PC-9 (cell line): ENCODE measurements at places on chromosomes 5 and 9. TPM values are rescaled to one million over a fixed set of nuclear protein-coding genes. Genes with fewer than 3 reads are reported as not detected.
A peak's percentile ranks its signal among the peaks of the same experiment; 100 is the strongest.

GRCh38 chr9:2120926-2121689 is 106.0 kb downstream of the SMARCA2 start:
- no peak for DNase-seq
- H3K4me1 ChIP-seq: no peaks in the 10 kb centered on the region
- H3K36me3 ChIP-seq: no peaks in the 10 kb centered on the region

DNA sequence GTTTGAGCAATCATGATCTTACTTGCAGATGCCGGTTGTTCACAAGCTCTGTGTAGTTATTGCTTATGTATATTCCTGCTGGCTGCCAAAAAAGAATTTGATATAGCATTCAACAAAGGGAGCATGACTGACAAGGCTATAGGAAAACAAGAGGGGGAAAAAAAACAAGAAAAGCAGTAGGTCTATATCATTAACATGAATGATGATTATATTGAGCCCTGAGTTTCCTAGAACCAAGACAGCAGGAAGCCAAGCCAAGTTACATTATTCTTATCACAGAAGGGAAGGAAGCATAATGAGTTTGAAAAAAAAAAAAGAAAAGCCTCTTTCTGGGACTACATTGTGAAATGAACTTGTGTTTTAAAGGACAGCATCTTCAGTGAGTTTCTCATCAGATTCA is 41.0 kb downstream of the TSTD2 start:
- H3K27me3 ChIP-seq: no peaks in the 10 kb centered on the region
- H3K4me1 ChIP-seq: no peaks in the 10 kb centered on the region
- H3K27ac ChIP-seq: no peak overlapping the region
- no peaks in the 10 kb centered on the region for H3K36me3 ChIP-seq
- no peak for DNase-seq

- peak within 1 kb of the TSS; percentile 82 for H3K27ac ChIP-seq
- peak; percentile 70 for DNase-seq
- H3K4me1 ChIP-seq: peaks cover 49% of the 10 kb centered on the region
- peaks cover 11% of the 10 kb centered on the region; the same call in 1 of the 2 replicates for H3K36me3 ChIP-seq
- peak within 1 kb of the TSS; percentile 99 for H3K4me3 ChIP-seq
- H3K27me3 ChIP-seq: no peaks in the 10 kb centered on the region
Observed at GRCh38 chr5:141878186-141878710, at the start of gene PCDH1. Gene PCDH1, minus strand, starts transcription at chr5:141878410. Its CDS starts 148 bp downstream, at chr5:141878262.

GRCh38 chr9:71928376-71928775 is 16.9 kb downstream of the C9orf85 start:
- H3K4me3 ChIP-seq: no peak overlapping the region
- no peak overlapping the region for H3K27ac ChIP-seq
- no peak for DNase-seq
- H3K36me3 ChIP-seq: no peaks in the 10 kb centered on the region
- H3K27me3 ChIP-seq: no peaks in the 10 kb centered on the region
- H3K4me1 ChIP-seq: no peaks in the 10 kb centered on the region; the same call in 1 of the 2 replicates

DNA sequence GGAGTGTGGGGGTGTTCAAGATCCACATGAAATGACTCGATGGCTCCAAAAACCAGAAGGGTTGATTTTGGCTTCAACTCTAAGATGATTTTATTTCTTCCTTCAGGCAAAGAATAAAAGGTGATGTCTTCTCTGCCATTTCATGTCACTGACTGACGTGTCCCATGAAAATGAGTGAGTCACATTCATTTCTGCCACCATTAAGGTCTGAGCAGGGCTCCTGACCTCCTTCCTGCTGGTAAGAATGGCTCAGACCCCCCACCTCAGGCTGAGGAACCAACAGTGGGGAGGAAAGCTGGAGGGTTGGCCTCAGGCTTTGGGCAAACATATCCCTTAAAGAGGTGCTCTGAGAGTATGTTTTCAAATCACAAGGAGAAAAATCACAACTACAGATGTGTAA is 53.9 kb upstream of the ZNF354A start:
- no peak overlapping the region for H3K4me3 ChIP-seq
- no peaks in the 10 kb centered on the region for H3K27me3 ChIP-seq
- H3K27ac ChIP-seq: no peak overlapping the region
- DNase-seq: no peak

GRCh38 chr5:104541141-104541785 is 978.7 kb upstream of the NUDT12 start:
- H3K4me1 ChIP-seq: 0 out of 2 replicates have a peak, but pooled peaks cover 10% of the 10 kb centered on the region
- H3K27me3 ChIP-seq: no peaks in the 10 kb centered on the region
- no peak overlapping the region for H3K4me3 ChIP-seq
- DNase-seq: no peak
- H3K36me3 ChIP-seq: no peaks in the 10 kb centered on the region
- H3K27ac ChIP-seq: no peak overlapping the region

DNA sequence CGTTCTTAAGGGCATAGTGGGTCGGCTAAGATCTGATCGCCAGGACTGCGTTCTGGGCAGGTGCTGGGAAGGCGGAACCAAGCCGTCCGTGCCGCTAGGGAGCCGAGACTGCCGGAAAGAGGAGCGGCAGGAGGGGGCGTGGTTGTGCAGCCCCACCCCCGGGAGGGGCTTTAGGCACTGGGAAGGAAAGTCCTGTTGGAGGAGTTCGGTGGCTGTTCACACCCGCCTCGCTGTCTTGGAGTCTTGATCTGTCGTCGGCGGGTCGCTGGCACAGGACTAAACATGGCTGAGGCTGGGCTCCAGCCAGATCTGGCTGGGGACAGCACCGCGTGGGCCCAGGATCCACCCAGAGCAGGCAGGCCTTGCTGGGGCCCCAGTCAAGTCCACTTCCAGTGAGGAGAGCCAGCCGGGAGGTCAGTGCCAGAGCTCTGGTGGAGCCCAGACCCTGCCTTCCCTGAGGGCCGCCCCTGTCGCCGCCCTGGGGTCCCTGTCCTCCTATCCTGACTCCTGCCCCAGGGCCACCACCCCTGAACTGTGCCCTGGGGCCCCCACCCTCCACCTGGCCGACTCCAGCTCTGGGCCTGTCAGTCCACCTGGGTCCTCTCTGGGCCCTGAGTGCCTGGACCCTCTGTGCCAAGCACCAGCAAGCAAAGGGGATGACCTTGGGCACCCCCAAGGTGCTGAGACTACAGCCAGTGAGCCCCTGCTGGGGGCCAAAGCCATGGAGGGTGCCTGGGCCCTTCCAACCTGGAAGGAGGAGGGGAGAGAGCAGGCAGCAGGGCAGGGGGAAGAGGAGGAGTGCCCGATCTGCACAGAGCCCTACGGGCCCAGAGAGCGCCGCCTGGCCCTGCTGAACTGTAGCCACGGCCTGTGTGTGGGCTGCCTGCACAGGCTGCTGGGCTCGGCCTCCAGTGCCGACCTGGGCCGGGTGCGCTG is 4.5 kb downstream of the RNF208 start:
- no peaks in the 10 kb centered on the region for H3K27me3 ChIP-seq
- peaks cover 26% of the 10 kb centered on the region for H3K4me1 ChIP-seq
- H3K4me3 ChIP-seq: peak overlapping the region; percentile 26; the same call in 1 of the 2 replicates
- H3K27ac ChIP-seq: no peak overlapping the region

DNA sequence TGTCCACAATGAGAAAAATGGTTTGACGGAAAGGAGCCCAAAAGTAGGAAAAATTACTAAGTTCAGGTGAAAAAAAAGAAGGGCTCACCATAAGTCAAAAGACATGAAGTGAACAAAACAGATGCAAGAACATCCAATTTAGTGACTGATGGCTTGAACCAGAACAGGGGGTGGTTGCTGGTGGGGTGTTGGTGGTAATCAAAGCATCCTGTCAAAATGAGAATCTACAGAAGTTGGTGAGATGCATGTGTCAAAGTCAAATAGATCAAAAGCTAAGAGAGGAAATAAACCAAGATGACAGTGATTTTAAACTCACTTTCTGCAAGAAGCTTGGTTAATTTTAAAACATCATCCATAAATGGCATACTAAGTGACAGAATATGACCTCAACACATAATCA is 117.4 kb downstream of the MLLT3 start:
- no peaks in the 10 kb centered on the region for H3K36me3 ChIP-seq
- no peaks in the 10 kb centered on the region for H3K27me3 ChIP-seq
- no peaks in the 10 kb centered on the region for H3K4me1 ChIP-seq
- no peak overlapping the region for H3K4me3 ChIP-seq
- DNase-seq: no peak
- no peak overlapping the region for H3K27ac ChIP-seq

DNA sequence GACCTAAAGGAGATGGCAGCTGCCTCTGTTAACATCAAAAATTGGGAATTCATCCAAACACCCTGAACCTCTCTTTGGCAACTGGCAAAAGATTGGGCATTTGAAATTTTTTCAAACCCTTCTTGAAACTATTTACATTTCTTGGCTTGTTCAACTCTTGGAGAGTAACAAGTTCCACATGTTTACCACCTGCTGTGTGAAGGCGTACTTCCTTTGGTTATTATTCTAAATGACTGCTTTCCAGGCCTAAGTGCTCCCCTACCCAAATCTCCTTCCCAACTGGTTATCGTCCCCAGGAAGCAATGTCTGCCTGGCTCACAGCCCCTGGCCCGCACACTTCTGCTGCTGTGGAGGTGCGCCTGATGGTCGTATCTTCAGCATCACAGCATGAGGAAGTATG is 422.7 kb downstream of the DMAC1 start:
- H3K4me1 ChIP-seq: no peaks in the 10 kb centered on the region
- DNase-seq: no peak
- no peaks in the 10 kb centered on the region for H3K36me3 ChIP-seq
- no peak overlapping the region for H3K27ac ChIP-seq
- no peak overlapping the region for H3K4me3 ChIP-seq

- DNase-seq: no peak
- no peak overlapping the region for H3K27ac ChIP-seq
- no peaks in the 10 kb centered on the region for H3K27me3 ChIP-seq
- H3K4me3 ChIP-seq: no peak overlapping the region
Observed at GRCh38 chr5:39017504-39017903, 56.7 kb downstream of the RICTOR start.

- H3K27ac ChIP-seq: no peak overlapping the region
- H3K4me3 ChIP-seq: no peak overlapping the region
- H3K27me3 ChIP-seq: peaks cover 95% of the 10 kb centered on the region
- no peaks in the 10 kb centered on the region for H3K36me3 ChIP-seq
- DNase-seq: no peak
Observed at GRCh38 chr5:1757511-1757910, 42.1 kb downstream of the MRPL36 start.

GRCh38 chr9:123749580-123750202 is 180.2 kb downstream of the DENND1A start:
- H3K27me3 ChIP-seq: no peaks in the 10 kb centered on the region
- DNase-seq: no peak
- H3K36me3 ChIP-seq: no peaks in the 10 kb centered on the region; the same call in 1 of the 2 replicates
- H3K4me3 ChIP-seq: no peak overlapping the region
- H3K4me1 ChIP-seq: no peaks in the 10 kb centered on the region

- no peaks in the 10 kb centered on the region; the same call in 1 of the 2 replicates for H3K27me3 ChIP-seq
- no peaks in the 10 kb centered on the region for H3K4me1 ChIP-seq
- no peaks in the 10 kb centered on the region for H3K36me3 ChIP-seq
- no peak overlapping the region for H3K27ac ChIP-seq
- H3K4me3 ChIP-seq: no peak overlapping the region
Observed at GRCh38 chr5:114789773-114790402, 379.8 kb downstream of the TRIM36 start.

- H3K27ac ChIP-seq: 0 out of 2 replicates have a peak overlapping the region, but pooled peaks have one; percentile 12
- no peaks in the 10 kb centered on the region for H3K27me3 ChIP-seq
- H3K36me3 ChIP-seq: no peaks in the 10 kb centered on the region
- H3K4me1 ChIP-seq: peaks cover 8% of the 10 kb centered on the region; the same call in 1 of the 2 replicates
- peak overlapping the region; percentile 64 for H3K4me3 ChIP-seq
Observed at GRCh38 chr9:4489562-4489918, 728 bp upstream of the SLC1A1 start.

The CCL28 gene
- 2.2 and 4.3 TPM in 2 replicates for total RNA-seq

The PCDHGA3 gene
- not detected in 2 replicates for total RNA-seq

The ECSCR gene
- not detected in 2 replicates for total RNA-seq

The PLPP7 gene
- not detected in 2 replicates for total RNA-seq

The PCDHB14 gene
- total RNA-seq: 0.07 TPM in 1 of 2 replicates, not detected in the other
